ENCODE measurements at places on chromosomes 4 and X.

DNA sequence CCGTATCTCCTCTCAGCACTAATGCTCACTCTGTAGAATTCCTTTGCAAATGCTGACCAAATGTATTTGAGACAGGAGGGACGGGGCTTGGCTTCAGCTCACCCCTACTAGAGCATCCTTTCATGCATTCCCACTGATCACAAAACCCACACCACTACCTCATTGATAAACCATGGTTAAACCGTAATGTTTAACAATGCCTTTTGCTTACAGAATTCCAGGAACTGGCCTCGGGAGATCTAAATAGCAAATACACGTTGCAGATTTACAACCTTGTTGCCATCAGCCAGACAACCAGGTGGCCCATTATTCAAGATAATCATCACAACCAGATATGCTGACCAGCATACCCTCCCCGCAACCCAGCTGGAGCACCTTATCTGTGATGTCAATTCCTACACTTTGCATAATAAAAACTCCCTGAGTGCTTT is 391.9 kb downstream of the KCTD8 start:
- no peak for DNase-seq

GRCh38 chr4:185524888-185525863 is 10.1 kb downstream of the PDLIM3 start:
- DNase-seq = no peak

- no peak for DNase-seq
Measured at GRCh38 chr4:114922592-114922933, 190.9 kb downstream of the NDST4 start.

DNA sequence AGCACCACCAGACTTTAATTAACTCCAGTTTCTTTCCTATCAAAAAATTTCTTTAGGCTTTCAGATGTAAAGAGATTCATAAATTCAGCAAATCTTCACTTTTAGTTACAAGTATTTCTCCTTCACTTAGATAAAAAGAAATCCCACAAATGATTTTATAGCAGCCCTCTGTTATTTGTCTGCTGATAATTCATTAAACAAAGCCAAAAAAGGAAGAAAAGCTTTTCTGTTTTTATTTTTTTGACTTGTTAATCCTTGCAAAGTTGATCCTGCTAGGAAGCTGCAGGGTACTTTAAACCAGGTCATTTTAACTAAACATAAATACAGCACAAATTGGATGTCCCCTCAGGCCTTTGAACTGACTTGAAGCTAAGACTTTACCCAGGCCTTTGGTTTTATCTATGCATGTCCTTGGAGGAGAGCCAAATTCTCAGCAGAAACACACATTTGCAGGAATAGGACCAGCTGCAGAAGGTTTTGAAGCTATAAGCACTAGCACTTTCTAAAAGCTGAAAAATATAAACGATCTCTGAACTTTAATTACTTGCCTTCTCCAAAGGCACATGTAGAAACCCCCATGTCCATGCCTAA is 57.5 kb downstream of the PCDH18 start:
- DNase-seq = no peak

DNA sequence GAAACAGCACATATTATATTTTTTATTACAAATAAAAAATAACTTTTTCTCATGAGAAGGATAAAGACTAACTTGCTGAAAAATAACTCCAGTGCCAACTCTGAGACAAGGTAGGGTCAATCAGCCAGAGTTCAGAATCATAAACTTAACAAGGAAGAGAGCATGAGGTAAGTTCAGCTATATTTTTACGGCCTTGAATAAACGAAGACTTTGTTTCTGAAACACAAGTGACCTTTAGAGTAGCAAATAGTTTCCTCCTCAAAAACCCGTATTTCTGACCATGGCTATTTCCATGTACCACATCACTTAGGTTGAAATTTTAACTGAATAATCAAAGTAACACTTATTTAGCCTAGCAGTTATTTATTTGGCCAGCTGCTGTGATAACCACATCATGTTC is 45.5 kb downstream of the PRDM5 start:
- DNase-seq = no peak

DNA sequence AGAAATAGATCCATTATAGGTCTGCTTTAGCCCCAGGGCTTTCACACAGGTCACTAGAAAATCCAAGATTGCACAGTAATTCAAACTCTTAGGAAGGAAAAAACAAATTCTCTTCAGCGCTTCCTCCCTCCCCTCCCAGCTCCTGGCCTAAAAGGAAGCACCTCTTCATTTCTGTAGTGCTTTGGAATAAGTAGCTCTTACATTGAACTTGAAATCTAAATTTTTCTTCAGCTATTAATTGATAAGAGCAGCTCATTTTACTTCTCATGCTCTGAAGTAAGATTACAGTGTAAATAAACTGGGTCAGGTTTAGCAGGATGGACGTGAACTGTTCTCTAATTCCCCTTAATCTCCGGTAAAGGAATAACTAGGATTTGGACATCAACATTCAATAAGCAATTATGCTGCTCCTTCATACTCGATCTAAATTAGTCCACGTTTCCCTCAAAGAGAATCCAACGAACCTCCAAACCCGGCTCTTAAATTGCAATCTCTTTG is 10.9 kb upstream of the SEL1L3 start:
- no peak for DNase-seq

GRCh38 chrX:152899874-152900719 is 2.2 kb downstream of the ZNF185 start:
- no peak for DNase-seq

- DNase-seq = no peak
Measured at GRCh38 chrX:39764441-39764914, 333.3 kb downstream of the BCOR start.

DNA sequence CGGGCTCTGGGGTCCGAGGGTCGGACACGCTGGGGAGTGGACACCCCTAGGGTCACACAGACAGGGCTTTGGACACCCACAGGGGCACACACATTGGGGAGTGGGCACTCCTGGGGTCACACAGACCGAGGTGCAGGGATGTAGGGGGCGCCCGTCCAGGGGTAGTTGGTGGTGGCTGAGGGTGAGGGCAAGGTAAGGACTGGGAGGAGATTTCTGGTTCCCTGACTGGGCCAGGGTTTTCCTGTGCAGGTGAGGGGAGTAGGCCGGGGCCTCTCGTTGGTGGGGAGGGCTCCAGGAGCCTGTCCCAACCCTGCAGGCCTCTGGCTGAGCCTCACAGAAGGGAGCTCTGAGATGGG is 21.9 kb upstream of the WDR45 start:
- no peak for DNase-seq

- no peak for DNase-seq
Measured at GRCh38 chrX:44042116-44042515, 68.9 kb upstream of the NDP start.

GRCh38 chr4:152938237-152938947 is 2.3 kb downstream of the FHDC1 start:
- no peak for DNase-seq

GRCh38 chrX:39336671-39337311 is 535.5 kb downstream of the MID1IP1 start:
- DNase-seq = no peak

GRCh38 chrX:13654116-13654515 is 1.2 kb downstream of the TCEANC start:
- no peak for DNase-seq

DNA sequence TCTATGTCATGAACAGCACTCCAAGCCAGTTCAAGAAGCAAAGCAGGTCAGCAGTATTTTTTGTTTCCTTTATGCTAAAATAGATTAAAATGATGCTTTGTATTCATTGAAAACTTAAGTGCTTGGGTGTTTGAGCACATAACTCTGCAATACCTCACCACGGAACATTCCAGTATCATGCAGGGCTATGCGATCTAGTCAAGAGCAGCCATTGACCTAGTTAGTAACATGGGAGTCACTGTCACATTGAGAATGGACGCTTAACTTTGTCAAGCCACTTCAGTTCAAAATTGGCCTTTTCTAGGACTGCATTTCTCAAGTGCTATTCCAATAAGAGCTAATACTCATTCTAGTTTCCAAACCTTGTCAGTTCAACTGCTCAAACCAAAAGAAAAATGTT is 160.1 kb upstream of the FSTL5 start:
- DNase-seq = no peak

DNA sequence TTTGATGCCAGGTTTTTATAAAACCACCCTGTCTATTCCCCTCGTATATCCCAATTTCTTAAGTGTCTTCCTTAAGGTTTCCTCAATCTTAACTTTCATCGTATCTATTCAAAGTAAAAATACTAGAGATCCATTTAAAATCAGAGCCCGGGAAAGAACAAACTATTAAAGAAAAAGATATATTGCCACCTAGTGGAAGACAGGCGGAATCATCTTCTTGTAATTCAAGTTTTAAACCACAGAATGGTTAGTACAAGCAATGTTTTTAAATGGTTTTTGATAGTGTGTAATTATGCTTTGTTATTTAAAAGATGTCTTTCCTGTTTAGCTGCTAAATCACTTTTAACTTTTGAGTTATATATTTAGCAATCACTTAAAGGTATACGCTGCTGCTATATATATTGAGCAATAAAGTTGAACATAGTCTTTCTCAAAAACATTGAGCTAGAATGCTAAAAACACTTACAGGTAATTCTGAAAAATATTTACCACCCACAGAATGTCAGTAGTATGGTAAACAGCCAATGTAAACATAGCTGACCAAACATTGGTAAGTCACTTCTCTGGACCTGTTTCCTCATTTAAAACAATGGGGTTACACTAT is 18.2 kb downstream of the PRDM8 start:
- no peak for DNase-seq

GRCh38 chrX:48475774-48476577 is at the start of gene FTSJ1:
FTSJ1 (plus strand) TSS chrX:48476199; CDS start chrX:48478048, 1,849 bp downstream.
- DNase-seq = peak; percentile 86

GRCh38 chr4:91222014-91222413 is 1081.8 kb upstream of the GRID2 start:
- DNase-seq = no peak

DNA sequence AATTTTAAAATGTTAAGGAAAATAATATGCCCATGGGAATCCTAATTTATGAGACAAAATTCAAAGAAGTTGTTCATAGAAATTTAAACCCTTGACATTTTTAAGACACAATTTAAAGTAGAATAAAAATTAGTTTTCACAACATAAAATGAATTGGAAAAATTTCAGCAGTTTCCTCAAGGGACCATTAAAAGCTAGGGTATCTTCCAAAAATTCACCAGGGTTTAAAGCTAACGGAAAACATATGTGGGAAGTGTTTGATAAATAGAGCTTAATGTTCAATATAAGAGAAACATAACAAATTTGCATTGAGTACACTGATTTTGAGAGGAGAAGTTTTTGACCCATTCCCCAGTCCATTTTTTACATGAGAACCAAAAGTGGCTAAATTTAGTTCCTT is 228.9 kb upstream of the TTC29 start:
- DNase-seq = no peak

- no peak for DNase-seq
Measured at GRCh38 chr4:17877661-17878060, 66.9 kb downstream of the NCAPG start.

- no peak for DNase-seq
Measured at GRCh38 chr4:16573206-16573605, 325.2 kb downstream of the LDB2 start.

- no peak for DNase-seq
Measured at GRCh38 chr4:15250021-15250441, 177.8 kb upstream of the C1QTNF7 start.

DNA sequence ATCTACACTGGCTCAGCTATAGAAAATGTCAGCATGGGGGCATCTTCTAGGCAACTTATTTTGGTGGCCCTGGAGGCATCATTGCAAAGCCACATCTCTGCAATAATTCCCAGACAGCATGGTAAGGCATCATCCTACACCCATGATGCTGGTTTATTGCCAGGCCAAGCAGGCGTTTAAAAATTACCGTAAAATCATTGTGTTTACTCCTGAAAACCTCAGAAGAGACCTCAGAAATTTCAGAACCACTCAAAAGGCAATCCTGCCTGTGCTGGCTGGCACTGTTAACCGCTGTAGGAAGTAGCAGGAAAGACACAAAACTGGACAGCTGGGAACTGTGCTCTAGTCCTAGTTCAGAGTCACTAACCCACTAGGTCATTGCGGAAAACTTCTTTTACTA is 63.2 kb downstream of the MID1 start:
- no peak for DNase-seq

DNA sequence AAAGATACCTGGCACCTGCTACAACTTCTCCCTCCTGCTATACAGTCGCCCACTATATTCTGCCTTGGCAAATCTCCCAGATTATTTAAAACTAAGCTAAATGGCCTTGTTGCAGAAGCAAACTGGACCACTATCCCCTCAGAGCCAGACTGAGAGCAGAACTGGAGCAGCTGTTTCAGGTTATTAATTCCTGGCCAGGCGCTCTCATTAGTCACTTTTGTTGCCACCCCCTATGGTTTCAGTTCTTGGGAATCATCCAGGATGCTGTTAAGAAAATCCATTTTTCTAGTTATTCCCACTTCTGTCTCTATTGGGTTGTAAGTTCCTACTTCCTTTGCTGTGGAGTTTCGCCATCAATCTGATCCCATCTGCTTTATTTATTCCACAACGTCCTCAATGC is 30.1 kb downstream of the ADGRA3 start:
- DNase-seq = no peak

DNA sequence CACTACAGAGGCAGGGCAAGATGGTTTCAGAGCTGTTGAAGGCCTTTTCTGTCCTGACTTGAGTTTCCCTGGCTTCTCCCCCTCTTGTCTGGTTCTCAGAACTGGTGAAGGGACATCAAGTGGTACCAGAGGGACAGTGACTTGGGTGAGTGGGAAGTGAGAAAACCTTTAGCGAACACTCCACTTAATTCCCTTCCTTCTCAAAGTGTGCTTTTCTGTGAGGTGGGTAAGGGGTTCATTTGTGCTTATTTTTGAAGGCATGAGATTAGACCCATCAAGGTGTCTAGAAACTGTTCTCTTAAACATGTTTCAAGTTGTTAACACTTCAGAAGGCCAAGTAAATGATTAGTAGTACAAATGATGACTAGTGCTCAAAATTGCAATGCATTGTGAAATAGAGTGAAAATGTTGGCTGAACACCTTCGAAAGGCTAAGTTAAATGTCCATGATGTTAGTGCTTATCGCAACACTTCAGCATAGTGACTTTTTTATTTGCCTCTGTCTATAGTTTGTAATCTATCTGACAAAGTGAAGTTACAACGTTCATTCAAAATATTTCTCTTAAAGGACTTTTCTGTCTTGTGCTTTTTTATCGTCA is 2.8 kb downstream of the AREG start:
- no peak for DNase-seq

GRCh38 chr4:8228319-8229250 is 29.5 kb downstream of the SH3TC1 start:
- peak; percentile 49 for DNase-seq

DNA sequence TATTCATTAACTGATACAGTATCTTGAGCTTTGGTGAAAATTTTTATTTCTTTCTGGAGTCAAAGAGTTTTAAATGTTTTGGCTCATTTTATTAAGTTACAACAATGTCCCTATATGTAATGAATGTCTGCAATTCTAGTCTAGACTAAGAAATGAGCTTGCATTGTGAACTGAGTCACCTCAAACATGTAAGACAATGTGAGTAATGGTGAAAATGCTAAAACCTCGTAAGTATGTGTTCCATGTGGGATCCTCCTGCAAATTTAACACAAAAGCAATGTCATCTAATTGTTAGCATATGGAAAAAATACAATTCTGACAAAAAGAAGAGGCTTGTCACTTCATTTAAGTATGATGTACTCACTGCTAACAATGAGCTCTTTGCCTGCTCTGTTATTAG is 480.5 kb upstream of the FSTL5 start:
- no peak for DNase-seq

GRCh38 chr4:163482190-163482589 is 8.6 kb upstream of the TKTL2 start:
- DNase-seq = no peak

- DNase-seq = no peak
Measured at GRCh38 chr4:161992317-161992716, 171.5 kb downstream of the FSTL5 start.
